Esophagus muscularis mucosa (tissue), 4 donors: ENCODE measurements at places on chromosomes 3 and 15.

DNA sequence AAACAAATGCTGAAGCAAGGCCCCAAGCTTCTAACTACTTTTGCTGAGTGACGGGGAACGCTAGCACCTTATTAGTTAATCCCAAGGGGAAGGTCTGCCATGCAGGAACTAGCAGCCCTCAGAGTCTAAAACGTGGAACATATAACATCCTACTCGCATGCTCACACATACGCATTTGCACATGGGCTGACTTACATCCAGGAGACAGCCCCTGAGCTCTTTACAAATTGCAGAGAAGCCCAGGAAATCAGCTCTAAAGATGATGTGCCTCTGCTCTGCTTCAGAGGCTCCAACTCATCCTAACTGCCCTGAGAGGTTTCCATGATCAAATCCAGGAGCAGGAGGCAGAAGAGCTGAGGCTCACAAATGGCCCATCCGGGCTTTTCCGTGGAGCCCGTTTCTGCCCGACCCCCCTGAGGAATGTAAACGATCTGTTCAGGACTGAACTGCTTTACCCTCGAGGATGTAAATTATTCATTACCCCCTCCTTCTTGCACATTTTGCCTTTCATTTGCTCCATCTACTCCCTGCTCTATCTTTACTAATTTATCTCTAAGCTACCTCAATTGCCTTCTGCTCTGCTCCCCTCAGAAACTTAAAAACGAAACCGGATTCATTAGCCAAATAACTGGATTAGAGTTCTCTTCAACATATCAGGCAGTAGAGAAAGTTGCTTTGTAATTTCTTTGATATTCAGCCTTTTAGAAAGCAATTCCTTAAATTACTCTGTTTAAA is 141.9 kb upstream of the CCDC54 start:
- DNase-seq = no peak

GRCh38 chr15:64894395-64895056 is 17.2 kb upstream of the ANKDD1A start:
- no peak for DNase-seq

- DNase-seq = no peak
Measured at GRCh38 chr3:127077068-127077467, 94.2 kb downstream of the PLXNA1 start.

DNA sequence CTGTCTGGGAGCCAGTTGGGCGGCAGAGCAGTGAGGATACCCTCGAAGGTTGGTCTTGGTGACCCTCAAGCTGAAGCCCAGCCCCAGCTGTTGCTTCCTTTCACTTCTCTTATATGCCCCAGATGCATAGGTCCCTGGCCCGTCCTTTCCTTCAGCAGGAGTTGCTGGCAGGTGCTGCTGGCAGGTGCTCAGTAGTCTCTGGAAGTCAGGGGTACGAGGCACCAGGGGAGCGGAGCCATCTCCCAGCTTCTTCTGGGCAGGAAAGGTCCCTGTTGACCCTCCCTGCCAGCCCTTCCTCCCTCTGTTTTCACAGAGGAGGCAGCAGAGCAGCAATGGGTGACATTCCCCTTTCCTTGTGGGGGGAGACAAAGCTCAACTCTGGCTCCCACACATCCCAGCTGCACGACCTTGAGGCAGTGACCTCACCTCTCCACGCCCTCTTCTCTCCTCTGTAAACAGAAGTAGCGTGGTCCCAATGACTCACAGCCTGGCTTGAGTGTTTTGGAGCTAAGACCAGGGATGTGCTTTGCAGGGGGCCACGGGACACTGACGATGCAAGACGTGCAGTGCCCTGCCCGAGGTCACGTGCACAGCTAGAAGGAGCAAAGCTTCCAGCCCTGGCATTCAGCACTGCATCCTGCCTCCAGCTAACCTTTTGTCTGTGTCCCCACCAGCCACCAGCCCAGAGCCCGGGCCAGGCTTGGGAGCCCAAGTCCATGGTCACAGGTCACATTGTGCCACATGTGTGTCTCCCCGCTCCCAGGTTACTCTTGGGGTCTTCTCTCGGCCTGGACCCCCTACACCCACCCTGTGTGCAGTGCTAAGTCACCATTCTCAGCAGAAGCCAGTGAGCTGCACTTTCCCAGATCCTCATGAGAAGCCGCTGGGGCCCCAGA is 49.7 kb downstream of the SLC6A6 start:
- no peak for DNase-seq

- DNase-seq = no peak
Measured at GRCh38 chr15:60795889-60796288, 316.9 kb upstream of the ICE2 start.

GRCh38 chr3:119352034-119352609 is 57.9 kb downstream of the ARHGAP31 start:
- no peak for DNase-seq

DNA sequence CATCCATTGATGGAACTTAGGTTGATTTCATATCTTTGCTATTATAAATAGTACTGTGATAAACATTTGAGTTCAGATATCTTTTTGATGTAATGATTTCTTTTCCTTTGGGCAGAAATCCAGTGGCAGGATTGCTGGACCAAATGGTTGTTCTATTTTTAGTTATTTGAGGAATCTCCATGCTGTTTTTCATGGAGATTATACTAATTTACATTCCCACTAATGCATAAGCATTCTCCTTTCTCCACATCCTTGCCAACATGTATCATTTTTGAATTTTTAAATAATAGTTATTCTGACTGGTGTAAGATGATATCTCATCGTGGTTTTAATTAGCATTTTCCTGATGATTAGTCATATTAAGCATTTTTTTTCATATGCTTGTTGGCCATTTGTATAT is 144.0 kb upstream of the SUCLG2 start:
- DNase-seq = no peak

GRCh38 chr3:44468572-44469520 is 8.6 kb downstream of the ZNF445 start:
- DNase-seq = no peak

DNA sequence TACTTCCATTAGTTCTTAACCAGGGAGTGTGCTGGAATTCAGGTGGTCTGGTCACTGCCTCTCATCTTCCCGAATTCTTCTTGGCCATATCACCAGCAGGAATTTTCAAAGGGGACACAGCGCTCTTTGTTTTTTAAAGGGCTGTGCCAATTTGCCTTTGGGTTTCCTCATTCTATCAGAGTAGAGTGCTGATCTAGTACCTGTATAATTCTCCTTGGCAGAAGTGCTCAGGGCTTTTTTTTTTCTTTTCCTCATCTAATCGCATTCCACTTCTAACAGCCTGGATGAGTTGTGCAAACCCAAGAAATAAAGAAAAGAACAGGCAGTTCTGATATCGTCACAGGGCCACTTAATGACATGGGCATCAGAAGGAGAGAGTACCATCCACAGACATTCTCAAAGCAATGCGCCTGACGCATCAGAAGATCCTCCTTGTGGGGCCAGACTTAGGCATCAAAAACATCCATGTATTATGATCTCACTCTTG is 121.0 kb downstream of the ASB7 start:
- no peak for DNase-seq

- no peak for DNase-seq
Measured at GRCh38 chr3:13145826-13146642, 72.8 kb upstream of the IQSEC1 start.

- DNase-seq = peak; percentile 92
Measured at GRCh38 chr3:195250473-195251251, 20.3 kb downstream of the XXYLT1 start.

DNA sequence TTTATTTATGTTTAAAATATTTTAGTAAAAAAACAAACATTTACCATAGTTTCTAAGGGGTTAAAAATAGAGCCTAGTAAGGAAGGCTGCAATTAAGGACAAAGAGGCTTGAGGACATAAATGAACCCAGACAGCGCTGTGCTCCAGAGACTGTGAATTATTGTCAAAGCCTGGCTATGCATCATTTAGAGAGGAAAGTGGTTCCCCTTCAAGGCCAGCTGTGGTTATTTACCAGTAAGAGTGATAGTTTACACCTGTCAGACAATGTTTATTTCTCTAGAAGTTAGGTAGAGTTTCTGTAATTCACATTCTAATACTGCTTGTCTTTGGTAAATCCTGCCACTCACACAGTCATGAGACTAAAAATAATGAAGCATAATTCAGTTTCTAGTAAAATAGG is 32.4 kb upstream of the PIK3R4 start:
- DNase-seq = no peak

DNA sequence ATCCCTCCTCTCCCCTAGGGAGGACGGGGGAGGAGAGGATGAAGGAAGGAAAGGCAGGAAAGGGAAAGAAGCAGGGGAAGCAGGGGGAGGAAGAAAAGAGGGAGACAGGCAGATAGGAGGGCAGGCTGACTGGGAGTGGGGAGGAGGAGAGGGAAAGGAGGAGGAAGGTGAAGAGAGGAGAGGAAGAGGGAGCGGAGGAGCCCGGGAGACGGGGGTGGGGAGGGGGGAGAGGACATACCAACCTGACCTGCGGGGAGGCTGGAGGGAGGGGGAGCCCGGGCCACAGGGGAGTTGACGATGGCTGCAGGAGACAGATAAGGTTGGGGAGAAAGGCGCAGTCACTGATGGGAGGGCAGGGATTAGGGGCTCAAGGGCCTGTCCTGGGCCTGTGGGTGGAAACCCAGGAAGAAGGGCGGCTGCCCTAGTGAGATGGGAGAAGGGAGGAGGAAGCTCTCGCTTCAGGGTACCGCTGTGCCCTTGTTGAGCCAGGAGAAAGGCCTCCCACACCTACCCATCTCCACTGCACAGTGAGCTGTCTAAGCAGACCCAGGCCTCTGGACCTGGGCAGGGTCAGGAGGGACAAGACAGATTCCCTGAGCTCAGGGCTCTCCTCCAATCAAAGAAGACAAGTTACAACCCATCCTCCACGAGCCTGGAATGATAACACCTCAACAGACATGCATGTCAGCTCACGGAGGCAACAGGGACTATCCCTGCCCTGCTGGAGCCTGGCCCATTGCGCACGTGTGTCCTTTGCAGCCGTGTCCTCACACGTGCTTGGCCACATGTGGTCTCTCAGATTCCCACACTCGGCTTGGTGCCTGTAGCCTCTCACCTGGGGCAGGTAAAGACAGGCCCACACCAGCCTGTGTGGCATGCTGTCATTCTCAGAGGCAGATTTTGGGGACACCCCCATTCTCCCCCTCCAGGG is 27.9 kb downstream of the C3orf18 start:
- DNase-seq = no peak

GRCh38 chr3:49172551-49173041 is 1.2 kb downstream of the KLHDC8B start:
- DNase-seq = no peak

GRCh38 chr3:113200946-113201345 is 10.4 kb upstream of the BOC start:
- no peak for DNase-seq

DNA sequence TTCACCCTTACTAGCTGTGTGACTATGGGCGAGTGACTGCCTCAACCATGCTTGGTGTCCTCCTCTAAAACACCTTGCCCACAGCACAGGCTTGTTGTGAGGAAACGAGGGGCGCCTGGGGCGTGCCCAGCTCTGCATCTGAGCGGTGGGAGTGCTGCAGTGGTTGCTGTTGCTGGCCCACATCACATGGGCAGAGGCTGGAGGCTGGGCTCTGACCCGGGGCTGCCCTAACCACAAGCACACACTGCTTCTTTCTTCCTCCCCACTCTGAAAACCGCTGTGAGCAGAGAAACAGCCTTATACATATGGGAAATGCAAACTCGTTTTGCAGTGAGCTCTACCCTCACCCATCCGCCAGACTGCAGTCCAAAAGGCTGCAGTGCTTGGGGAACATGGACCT is 74.8 kb upstream of the RPL32 start:
- no peak for DNase-seq

DNA sequence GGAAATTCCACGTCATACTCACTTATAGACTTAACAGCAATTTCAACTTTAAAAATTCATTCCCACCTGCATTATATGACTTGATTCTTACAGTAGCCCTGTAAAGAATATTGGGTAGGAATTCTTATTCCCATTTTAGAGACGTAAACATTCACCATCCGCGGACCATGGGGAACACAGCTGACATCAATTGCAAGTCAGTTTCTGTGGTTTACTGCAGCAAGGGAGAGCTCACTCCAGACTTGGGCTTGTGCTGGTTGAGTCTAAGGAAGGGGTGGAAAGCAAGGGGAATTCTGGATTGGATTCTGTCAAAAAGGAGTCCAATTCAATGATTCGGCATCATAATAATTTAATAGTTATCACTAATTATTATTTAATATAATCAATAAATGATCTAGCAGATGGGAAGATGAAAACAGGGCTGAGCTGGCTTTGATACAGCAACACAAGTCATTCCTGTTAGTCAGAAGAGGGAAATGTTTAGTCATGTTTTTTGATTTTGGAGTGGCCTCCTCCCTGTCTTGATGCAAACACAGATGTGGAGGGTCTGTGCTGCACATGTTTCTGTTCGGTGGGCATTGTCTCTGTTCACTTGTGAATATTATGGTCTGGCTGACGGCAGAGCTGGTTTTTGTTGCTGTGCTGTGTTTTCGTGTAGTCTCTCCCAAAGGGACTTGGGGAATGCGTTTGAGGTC is 9.7 kb downstream of the LIPC start:
- DNase-seq = no peak

- DNase-seq = no peak
Measured at GRCh38 chr3:69483449-69483848, 97.6 kb upstream of the FRMD4B start.

GRCh38 chr3:187082758-187083375 is 56.4 kb downstream of the RPL39L start:
- DNase-seq = no peak

GRCh38 chr3:36891701-36892160 is 53.1 kb downstream of the TRANK1 start:
- DNase-seq = peak; percentile 34

DNA sequence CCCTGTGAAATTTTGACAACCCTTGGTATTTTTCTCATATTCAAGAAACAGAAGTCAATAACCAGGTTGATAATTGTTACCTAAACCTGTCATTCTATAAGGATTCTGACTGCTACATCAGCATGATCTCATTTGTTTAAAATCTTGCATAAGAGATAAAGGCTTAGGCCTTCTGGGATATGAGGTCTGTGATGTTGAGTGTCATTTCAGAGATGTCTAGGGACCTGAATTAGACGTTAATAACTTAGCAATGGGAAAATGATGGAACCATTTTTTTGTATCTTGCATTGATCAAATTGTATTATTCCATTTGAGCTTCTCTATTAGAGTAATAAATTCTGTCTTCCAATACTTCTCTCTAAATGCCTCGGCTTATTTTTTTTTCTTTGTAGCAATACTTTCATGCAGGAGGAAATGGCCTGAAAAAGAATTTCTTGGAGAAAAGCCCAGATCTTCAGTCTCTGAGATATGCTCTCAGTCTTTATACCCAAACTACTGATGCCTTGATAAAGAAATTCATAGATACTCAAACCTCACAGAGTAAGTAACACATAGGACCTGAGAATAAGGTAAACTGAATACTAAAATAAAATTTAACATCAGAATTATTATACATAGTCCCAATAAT is 589.3 kb downstream of the UNC13C start:
- DNase-seq = no peak

- no peak for DNase-seq
Measured at GRCh38 chr3:134287512-134287911, 36.9 kb upstream of the RYK start.

DNA sequence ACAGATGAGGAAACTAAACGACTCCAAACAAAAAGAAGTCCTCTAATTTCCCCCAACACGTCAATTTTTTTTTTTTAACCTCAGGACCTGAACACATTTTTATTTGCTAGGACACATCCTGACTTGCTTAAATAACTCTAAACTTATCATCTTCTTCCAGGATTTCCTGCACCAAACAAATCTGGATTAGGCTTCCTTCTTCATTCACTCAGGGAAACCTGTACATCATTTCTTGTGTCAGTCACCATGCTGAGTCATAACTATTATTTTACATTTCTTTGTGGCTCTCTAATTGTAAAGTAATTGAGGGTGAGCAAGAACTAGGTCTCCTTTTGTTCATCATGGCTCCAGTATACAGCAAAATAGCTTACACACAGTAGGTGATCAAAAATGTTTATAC is 433.4 kb upstream of the GBE1 start:
- DNase-seq = no peak

- DNase-seq = no peak
Measured at GRCh38 chr3:39376959-39377634, 6.1 kb upstream of the SLC25A38 start.
